Fibroblast of skin of back (primary cell): ENCODE measurements at places on chromosomes 4 and X.

GRCh38 chr4:178198691-178199090 is 756.5 kb upstream of the AGA start:
- peak; percentile 92 for DNase-seq

GRCh38 chr4:182242787-182243186 is 415 bp upstream of the TENM3 start:
- peak; percentile 62 for DNase-seq

- DNase-seq, result no peak
Measured at GRCh38 chr4:142698552-142698951, 147.5 kb downstream of the INPP4B start.

DNA sequence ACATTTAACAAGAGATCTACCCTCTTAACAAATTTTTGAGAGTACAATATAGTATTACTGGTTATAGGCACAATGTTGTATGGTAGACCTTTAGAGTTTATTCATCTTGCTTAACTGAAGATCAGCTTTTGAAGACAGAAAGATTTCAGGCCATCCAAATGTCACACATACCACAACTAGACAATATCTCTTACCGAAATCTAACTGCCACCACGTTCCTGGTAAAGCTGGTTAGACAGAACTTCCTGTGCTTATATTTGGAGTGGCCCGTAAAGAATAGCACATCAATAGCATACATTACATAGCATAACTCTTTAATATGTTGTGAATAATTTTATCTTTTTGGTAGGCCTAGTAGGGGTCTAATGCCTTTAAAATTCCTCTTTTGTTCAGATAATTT is 29.8 kb upstream of the ARHGEF6 start:
- DNase-seq, result no peak

DNA sequence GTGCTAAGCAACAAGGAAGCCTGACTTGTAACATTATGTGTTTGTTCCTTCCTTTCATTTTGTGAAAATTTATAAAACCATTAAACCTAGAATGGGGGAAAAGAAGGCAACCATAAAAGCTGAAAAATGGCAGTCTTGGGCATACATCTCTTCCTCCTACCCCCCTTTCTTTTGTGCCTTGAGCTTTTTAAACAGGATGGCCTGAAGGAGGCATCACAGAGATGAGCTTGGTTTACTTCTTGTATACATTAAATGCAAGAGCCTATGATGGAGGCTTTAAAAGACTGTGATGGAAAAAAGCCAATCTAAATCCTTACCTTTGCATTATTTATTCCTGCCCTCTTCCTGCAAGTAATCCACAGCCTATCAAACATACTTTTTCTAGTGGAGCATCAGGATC is 36.2 kb upstream of the ADH7 start:
- DNase-seq, result no peak

DNA sequence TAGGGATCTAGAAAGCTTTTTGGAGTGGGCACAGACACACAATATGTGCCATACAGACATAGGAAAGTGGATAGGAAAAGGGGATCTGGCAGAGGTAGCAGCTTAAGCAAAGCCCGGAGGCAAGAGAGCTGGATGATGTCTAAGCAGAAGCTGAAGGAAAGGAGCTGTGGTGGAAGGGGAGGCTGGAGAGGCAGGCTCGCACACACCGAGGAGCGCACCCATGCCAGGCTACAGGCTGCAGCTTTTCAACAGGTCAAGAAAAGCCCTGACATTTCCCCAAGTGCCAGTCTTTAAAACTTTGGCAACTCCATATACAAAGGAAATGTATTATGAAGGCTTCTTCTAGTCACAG is 67.4 kb downstream of the SOWAHB start:
- DNase-seq, result no peak

GRCh38 chr4:20847124-20847747 is 147.0 kb downstream of the PACRGL start:
- DNase-seq, result no peak

- peak; percentile 52 for DNase-seq
Measured at GRCh38 chrX:107716118-107716684, 59.4 kb downstream of the TSC22D3 start.

GRCh38 chrX:13346646-13347045 is 26.8 kb upstream of the ATXN3L start:
- no peak for DNase-seq

GRCh38 chr4:6619466-6620255 is 20.8 kb upstream of the MRFAP1 start:
- no peak for DNase-seq

DNA sequence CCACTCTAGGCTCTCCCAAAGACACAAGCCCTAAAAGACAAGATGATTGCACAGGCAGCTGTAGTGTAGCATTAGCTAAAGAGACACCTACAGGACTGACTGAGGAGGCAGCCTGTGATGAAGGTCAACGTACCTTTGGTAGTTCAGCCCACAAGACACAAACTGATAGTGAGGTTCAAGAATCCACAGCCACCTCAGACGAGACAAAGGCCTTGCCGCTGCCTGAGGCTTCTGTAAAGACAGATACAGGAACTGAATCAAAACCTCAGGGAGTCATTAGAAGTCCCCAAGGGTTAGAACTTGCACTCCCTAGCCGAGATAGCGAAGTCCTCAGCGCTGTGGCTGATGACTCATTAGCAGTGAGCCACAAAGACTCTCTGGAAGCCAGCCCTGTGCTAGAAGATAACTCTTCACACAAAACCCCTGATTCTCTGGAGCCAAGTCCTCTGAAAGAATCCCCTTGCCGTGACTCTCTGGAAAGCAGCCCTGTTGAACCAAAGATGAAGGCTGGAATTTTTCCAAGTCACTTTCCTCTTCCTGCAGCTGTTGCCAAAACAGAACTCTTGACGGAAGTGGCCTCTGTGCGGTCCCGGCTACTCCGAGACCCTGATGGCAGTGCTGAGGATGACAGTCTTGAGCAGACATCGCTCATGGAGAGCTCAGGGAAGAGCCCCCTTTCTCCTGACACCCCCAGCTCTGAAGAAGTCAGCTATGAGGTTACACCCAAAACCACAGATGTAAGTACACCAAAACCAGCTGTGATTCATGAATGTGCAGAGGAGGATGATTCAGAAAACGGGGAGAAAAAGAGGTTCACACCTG is 306.3 kb downstream of the ANK2 start:
- peak; percentile 98 for DNase-seq

GRCh38 chr4:20544645-20545044 is 155.6 kb upstream of the PACRGL start:
- peak; percentile 60 for DNase-seq

GRCh38 chr4:156961196-156962057 is 10.2 kb downstream of the PDGFC start:
- DNase-seq, result no peak

DNA sequence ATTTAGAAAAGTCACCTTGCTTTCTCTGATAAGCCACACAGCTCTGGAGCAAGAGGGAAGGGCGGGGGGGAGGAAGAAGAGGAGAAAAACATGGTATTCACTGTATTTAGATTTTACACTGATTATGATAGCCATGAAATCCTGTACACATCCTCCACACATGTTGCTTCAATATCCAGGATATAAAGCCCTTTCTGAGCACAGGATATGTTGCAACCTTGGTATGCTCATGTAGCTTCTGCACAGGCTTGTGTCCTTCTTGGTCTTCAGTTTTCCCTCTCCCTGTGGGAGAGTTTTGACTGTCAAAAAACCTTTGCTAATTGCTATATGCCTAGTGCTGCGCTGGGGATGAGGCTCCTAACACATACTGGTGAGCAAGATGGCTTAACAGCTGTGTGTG is 61.9 kb upstream of the DAPP1 start:
- no peak for DNase-seq

- DNase-seq, result no peak
Measured at GRCh38 chr4:145921231-145921630, 17.4 kb downstream of the ZNF827 start.

- peak; percentile 74 for DNase-seq
Measured at GRCh38 chr4:84877051-84877833, 89.2 kb downstream of the WDFY3 start.

DNA sequence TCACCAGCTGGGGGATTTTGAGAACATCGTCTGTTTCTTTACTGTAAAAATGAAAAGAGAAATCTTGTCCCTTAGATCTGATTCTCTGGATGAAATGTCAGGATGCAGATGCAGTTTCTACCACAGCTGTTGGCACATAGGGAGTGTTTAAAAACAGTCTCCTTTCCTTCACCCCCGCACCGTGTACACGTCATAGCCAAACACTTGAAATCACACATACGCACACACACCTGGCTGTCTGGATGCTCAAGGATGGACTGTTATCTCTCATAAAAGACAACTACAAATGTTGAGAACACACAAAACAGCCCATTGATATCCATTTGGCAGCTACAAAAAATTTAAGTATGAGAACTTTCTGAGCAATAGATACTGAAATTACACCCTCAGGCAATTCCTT is 275.8 kb upstream of the CLNK start:
- no peak for DNase-seq
